ENCODE measurements at places on chromosomes 11 and 22.

DNA sequence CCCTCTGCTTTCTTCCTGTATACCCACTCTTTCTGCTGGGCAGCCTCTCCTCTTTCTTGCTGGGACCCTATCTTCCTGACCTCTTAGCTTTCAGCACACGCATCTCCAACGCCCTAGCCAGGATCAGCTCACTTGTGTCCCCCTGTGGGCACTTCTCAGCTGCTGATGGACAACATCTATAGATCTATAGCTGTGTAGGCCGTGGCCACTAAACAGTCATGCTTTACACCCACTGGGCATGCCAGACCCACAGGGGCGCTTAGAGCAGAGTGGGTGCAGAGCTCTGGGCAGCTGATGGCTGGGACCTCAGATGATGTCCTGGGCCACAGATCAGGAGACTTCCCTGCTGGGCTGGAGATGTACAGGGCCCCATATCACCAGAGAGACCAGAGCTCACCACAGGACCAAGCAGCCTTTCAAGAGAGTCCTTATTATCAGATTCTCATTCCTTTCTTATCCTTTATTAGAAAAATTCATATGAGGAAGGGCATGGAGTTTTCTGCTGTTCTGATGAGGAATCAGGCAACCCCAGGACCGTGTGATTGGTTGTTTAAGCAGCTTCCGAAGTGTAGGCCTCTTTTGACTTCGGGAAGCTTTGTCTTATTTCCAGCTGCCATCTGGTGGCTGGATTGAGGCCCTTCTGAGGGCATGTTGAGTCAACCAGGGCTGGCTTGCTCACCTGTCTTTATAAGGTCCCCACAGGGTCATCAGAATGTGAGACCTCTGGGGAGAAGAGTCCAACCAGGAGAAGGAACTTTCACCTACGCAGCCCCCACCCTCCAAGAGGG, 60.5 kb downstream of the OSBP2 start:
- DNase-seq: no peak

DNA sequence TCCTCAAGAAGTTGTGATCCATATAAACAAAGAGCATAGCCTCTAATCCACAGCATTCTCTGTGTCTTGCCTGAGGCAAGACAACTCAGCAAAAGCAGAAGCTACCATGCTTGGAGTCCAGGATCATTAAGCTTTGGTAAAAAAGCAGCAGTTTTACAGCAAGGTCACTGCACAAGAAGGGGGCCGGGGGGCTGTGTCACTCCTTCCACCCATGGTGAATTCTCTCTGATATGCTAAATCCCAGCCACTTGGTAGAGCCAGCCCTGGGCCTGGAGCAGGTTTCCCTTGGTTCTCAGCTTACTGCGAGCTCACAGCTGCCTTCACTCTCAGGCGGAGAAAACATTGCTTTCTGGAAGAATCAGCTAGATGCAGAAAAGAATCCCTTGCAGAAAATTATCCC, 144.7 kb downstream of the TENM4 start:
- DNase-seq: no peak

- DNase-seq: no peak
Observed at GRCh38 chr11:40202589-40203270, 1256.7 kb downstream of the LRRC4C start.

DNA sequence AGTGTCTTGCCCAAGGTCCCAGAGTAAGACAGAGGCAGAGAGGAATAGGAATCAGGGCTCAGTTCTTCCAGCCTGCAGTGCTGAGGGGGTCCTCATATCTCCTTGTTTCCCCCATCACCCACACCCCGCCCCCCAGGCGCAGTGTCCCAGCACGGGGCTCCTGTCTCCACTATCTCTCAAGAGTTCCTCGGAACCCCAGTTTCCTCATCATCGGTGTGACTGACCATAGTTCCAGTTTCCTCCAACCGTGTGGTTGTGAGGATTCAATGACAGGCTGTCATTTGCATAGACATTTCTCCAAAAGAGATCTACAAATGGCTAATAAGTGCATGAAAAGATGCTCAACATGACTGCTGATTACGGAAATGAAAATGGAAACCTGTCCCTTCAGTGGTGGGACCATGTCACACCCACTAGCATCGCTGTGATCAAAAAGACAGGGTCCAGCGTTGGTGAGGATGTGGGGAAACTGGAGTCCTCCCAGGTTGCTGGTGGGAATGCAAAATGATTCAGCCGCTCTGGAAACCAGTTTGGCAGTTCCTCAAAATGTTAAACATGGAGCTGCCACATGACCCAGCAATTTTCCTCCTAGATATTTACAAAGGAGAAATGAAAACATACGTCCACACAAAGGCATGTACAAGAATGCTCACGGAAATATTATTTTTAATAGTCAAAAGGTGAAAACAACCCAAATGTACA, 31.8 kb upstream of the PDGFB start:
- no peak for DNase-seq

DNA sequence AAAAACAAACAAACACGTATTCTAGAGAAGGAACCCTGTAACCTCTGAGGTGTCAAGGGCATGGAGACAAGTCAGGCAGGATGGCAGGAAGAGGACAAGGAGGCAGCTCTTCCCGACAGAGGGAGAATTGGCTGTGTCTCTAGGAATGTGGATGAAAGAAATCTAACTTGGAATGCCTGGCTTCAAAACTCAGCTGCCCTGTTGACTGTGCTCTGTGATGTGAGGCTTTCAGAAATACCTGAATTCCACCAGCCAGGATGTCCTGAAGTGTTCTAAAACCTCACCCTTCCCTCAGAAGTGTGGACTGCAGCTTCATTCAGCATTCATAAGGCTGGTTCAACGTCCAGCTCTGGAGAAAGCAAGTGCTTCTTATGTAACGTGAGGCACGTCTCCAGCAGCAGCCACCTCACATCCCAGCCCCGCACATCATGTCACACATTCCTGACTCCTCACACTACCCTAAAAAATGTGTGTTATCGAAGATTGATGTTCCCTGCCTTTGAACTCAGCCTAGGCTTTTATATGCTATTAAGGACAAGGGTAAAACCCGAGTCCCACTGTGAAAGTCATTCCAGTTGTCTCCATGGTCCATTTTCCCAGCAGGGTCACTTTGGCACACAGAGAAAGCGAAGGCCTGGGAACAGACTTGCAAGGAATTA, 398.9 kb downstream of the ETS1 start:
- DNase-seq: no peak

DNA sequence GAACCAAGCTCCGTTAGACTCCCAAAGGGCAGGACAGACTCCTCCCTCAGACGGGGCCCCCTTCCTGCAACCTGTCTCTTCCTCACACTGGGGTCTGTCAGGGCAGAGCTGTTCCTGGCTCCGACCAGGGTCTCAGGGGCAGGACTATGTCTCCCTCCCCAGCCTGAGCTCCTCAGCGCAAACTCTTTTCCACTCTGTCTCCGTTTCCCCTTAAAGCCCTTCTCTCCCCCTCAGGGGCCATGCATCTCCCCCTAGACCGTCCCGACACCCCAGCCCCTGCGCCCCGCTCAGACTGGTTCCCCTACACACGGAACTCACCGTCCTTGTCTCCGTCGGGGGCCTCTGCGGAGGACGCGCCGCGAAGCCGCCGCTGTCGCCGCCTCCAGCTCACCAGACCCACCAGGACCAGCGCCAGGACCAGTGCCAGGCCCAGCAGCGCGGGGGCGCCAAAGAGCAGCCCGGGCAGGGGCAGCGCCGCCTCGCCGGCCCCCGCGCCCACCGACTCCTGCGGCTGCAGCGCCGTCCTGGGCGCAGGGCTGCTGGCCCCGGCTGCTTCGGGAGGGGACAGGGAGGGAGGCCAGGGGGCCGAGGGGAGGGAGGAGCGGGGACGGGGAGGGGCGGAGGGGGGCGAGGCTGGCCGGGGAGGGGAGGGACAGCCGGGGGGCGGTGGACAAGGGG, 684 bp downstream of the TNFRSF13C start:
- DNase-seq: peak; percentile 42

DNA sequence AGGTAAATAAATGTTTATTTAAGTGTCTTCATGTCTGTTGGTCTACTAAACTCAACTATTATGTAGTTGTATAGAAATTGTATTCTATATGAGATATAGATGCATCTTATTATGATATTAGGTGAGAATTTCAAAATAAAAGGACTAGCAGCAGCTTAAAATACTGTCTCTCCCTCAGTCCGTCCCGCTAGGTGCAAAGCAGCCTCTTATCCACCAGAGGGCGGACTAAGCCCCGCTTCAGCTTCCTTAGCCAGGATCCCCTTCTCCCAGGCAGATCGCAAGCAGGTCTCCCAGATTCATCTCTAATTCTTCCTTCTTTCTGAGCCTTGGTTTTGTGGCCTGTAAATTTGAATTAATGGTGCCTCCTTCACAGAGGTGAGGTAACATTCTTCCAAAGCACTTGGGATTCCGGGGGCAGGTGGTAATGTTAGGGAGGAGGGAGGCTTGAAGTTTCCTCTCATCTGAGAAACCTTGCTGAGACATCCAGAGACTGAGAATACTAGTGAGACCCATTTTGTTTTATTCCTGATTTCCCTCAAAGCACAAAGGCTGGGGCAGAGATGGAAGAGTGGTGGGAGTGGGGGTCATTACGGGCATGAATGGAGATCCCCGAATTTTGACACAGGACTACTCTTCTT, 13.5 kb upstream of the INSC start:
- no peak for DNase-seq

- DNase-seq: no peak
Observed at GRCh38 chr11:58394195-58394594, 12.5 kb downstream of the OR5B3 start.

GRCh38 chr11:59708537-59708936, 5.1 kb downstream of the OR10V1 start:
- DNase-seq: no peak

- DNase-seq: no peak
Observed at GRCh38 chr22:41801147-41801819, 804 bp downstream of the CCDC134 start.

DNA sequence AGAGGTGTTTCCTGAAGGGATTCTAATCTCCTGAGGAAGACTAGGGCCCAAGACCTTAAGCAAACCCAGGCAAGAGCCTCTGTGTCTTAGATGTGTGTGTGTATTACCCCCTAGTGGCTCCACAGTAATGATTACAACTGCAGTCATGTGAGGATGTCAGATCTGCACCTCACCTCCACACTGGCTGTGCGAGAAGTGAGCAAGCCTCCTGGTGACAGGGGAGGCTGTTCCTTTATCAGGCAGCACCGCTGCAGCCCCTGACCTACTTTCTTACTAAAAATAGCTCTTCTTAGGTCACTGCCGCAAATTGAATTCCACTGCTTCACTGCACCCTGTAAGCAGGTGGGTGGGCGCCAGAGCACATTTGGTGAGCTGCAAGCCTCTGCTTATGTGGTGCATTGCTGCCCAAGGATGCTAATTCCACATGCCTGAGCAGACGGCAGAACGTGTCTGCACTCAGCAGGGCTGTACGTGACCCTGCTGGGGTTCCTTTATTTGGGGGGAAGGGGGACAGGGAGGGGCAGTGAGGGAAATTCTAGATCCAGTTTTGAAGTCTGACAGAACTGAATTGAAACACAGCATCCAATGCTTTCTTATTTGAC, 112.4 kb downstream of the KCNC1 start:
- DNase-seq: no peak

Measured in stimulated activated CD8-positive, alpha-beta memory T cell treated with anti-CD3 and anti-CD28 coated beads, Interleukin-4, amount 100 ng/mL, for 1 hour (primary cell).